Stimulated activated CD4-positive, alpha-beta T cell treated with anti-CD3 and anti-CD28 coated beads, Interleukin-4, amount 100 ng/mL, for 4 hours (primary cell): ENCODE measurements at places on chromosomes 2 and 18.

DNA sequence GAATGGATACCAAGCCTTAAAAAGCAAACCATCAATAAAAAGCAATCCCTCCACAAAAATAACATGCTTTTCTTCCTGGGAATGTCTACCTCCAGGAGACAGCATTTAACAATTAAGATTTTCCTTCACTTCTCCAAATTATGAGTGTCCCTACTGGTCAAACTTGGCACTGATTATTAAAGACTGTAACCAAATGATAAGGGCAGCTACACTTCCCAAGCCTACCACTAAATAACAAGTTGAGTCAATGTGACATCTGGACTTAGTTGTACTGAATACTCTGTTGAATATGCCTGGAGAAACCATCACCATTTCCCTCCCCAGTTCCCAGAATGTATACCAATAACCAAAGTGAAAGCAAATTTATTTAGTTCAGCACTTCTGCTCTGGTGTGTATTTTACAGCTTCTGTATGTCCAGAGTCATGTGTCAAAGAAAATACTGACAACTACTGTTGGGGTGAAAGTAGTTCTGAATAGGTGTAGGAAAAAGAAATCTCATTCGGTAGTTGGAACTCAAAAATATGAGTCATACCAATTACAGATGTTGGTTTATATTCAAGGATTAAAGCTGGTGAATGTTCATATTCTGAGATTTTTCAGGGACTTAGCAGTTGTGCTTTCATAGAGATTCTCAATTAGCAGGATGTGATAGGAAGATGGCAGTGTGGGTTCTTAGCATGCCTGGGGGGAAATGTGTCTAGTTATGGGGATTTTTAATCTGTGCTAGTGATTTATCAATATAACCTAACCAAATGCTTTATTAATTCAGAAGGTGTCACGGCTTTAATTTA, 1291.6 kb upstream of the GYPC start:
- DNase-seq = no peak

- DNase-seq = no peak
These were observed 1.6 kb downstream of the PDCD1 start for GRCh38 chr2:241857041-241857541.

DNA sequence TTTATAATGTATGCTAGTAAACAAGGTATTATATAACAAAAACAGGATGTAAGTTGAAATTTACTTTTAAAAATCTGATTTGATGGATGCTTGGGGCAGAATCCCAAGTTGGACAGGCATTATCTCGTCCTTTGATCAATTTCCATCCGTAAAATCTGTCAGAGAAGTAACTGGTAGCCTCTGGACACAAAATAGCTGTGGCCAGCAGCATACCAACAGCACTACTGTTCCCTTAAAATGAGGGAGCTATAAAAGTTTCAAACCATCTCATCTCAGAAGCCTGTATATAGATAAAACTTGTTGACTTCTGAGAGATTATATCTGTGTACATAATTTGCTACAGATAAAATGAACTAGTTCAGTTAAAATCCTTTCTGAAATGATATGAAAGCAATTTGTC, 14.7 kb upstream of the METAP1D start:
- no peak for DNase-seq

DNA sequence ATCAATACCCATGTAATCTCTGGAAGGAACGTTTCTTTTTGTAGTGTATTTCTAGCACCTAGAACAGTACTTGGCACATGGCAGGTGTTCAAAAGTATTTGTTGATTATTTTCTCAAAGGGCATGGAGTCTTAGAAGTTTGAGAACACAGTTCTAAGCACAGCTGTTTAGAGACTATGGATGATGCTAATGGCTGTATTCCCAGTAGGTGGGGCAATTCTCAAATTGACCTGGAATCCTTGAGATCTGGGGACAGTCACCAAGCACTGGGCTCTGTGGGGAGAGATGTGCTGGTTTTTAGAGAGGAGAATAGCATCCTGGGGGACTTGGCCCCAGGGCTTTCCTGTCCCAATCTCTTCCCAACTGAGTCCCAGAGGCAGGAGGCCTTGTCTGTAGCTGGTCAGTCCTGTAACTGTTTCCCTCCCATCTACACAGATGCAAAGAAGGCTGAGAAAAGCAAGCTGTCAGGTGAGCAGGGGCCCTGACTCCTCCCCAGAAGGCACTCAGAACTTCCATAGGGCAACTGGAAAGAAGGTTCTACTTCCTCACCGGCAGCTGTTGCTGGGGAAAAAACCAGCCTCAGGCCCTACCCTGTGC, 17.5 kb upstream of the IL36G start:
- no peak for DNase-seq

DNA sequence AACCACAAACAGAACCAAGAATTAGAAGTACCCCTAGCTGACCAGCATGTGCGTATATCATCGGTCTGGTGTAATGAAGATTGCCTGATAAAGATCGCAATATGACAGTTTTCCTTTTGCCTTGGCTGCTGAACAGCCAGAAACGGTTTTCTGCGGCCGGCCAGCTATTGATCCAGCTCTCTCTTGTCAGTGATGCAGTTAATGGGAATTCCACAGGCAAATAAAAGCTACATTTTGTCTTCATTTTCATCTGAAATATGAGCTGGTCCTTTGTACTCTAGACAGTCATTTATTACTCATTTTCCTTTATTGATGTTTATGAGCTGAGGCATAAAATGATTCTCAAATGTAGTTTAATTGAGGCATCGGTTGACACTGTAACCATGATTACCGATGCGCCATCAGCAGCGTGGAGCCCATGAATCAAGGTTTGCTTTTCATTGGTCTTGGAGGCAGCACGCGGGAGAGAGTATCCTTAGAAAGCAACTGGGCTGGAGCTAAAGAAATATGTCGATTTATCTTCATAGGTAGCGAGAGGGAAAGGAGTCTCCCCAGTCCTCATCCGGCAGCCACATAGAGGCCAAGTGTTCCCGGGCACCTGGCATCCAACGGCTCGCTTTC, 535.2 kb downstream of the GALR1 start:
- DNase-seq = no peak

GRCh38 chr2:105168543-105168942, 73.0 kb upstream of the GPR45 start:
- no peak for DNase-seq

- no peak for DNase-seq
These were observed 54.4 kb downstream of the NAPG start for GRCh38 chr18:10580215-10580614.

DNA sequence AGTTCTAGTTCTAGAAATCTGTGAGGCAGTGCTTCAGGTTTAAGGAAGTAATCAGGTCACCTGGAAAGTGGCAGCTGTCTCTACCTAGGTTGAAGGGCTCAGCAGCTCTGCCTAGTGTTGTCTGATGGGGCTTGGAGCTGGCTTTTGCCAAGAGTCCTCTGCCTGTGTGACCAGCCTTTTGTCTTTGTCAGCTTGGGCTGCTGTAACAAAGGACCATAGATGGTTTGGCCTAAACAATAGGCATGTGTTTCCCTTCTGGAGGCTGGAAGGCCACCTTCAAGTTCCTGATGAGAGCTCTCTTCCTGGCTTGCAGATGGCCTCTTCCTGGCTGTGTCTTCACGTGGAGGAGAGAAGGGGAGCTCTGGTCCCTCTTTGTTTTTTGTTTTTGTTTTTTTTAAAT, 13.3 kb downstream of the UBE2F start:
- DNase-seq = no peak

- DNase-seq = no peak
These were observed 401.1 kb downstream of the BCL11A start for GRCh38 chr2:60152226-60152833.

DNA sequence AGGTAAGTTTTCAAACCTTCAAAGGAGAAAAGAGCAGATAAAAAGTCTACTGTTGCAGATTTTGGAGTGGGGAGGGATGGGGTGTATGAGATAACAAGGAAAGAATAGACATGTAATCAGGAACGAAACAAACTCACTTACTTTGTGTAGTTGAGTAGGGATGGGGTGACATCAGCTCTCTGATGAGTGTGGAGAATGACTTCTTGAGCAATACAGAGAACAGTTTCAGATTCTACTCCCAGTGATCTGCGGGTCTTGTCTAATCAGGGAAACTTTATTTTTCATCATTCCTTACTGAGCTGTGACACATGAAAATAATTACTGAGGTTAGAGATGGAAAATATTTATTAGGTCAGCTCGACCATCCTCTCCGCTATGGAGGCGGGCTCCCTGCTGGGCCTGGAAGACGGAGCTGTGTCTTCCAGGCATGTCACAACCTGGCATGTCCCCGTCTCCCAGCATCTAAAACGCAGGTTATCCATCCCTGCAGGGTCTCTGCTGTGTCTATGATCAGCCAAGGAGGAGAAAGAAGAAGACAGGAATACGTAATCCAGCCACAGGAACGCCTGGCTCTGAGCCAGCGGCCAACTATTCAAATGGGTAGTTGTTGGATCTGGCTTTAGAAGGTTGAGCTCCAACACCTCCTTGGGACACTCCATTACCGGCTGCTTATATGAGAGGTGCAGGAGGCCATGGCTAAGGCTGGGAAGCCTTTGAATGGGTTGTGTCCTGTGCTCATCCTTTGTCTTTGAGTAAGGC, 99.0 kb upstream of the SATB2 start:
- DNase-seq = no peak

GRCh38 chr2:60555066-60555782, 1.8 kb upstream of the BCL11A start:
- peak; percentile 54 for DNase-seq

GRCh38 chr2:222232839-222233238, 66.0 kb downstream of the PAX3 start:
- no peak for DNase-seq

GRCh38 chr2:112835061-112835501, 1.5 kb downstream of the IL1B start:
- no peak for DNase-seq

- DNase-seq = no peak
These were observed 26.2 kb downstream of the TRIB2 start for GRCh38 chr2:12742891-12743290.

- no peak for DNase-seq
These were observed 518.0 kb downstream of the CNTNAP5 start for GRCh38 chr2:124542932-124543640.

GRCh38 chr2:161232571-161232970, 72.3 kb downstream of the TANK start:
- no peak for DNase-seq

DNA sequence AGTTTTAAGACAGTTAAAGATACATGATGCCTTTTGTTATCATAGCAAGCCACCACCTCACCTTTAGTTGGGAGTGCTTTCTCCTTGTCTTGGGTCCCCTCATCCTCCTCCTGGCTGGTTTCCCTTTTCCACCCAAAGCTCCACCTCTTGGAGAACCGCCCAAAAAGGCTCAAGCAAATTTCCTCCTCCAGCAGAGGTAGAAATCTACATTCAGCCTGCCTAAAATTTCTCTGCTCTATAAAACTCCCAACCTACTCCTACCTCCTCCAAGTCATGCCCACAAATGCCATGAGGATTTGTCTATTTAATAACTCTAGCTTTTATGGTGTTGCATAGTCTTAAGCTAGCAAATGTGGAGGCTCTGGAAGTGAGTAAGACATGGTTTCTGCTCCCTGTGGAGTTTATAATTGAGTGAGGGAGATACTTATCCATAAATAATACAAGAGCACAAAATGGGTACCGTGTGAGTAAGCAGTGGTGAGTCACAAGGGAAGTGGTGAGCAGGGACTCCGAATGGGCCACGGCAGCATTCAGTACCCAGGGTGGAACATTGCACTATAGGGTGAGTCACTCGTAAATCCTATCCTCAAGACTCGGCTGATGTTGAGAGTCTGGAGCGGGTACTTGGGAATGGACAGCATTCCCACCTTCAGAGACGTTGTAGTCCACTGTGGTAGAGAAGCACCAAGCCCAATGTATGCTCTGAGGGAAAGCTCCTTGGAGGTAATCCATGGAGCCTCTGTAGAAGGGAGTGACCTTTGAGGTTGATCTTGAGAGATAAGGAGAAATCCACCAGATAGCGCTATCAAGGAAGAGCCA, 146.3 kb downstream of the RTN4 start:
- DNase-seq = peak; percentile 43

DNA sequence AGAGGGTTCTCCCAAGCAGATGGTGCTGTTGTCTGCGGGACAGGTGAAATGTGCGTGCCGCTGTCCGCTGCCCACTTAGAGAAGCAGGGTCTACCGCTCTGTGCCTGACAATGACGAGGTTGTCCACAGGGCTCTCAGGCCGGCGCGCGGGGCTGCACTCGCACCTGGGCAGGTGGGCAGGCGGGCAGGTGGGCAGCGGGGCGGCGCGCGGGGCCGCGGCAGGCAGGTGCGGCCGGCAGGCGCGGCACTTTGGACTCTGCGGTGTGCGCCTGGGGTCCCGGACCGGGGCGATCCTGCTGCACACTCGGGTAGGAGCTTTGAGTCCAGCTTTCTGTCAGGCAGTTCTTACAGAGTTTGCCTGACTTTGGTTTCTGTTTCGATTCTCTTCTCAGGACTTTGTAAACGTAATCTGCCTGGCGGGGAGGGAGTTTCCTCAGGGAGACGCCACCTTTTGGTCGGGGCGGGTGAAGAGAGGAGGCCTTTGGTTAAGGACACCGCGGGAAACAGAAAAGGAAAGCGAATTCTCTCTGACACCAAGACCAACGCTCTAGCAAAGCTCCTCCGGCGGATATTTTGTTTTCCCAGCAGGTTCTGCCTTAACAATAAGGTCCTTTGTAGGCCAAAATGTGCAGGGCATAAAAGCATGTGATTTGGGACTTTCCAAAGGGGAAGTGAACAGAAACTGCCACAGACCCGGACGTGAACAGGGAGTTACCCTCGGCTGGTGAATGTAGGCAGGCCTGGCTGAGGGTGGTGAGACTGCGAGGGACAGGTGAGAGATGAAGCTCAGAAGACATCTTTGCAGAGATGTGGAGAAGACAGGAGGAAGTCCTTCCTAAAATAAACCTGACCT, at the start of gene IFIH1:
TSS of gene IFIH1 (minus strand) at position 357 of the 853 bp plus-strand sequence. CDS start 377 bp downstream, outside the sequence.
- peak; percentile 57 for DNase-seq

GRCh38 chr2:26581266-26581990, 59.7 kb downstream of the CIB4 start:
- DNase-seq = no peak

- DNase-seq = no peak
These were observed 17.2 kb upstream of the LYPD6B start for GRCh38 chr2:149021271-149021719.

GRCh38 chr2:45925026-45925425, 273.6 kb downstream of the PRKCE start:
- no peak for DNase-seq

DNA sequence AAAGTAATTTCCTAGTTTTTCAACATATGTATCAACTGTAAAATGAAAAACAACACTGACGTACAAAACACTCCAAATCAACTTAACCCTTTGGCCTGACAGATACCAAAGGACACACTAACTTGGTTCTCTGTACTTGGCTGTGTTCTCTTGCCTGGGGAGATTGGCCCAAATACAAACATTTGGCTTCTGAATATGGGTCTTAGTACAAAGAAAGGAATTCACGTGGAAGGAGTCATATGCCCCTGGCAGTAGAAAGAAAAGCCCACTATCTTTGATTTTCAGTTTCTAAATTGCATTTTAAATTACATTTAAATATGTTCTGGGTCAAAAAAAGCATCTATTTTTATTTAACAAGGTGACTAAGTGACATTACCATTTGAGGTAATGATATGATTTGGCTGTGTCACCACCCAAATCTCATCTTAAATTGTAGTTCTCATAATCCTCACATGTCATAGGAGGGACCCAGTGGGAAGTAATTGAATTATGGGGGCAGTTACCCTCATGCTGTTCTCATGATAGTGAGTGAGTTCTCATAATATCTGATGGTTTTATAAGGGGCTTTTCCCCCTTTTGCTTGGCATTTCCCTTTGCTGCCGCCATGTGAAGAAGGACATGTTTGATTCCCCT, 153.6 kb upstream of the CCDC195 start:
- no peak for DNase-seq
